ENCODE measurements at places on chromosomes 1 and 21.

GRCh38 chr1:30085811-30086770 lies 637.3 kb downstream of the MATN1 start:
- DNase-seq: no peak

- no peak for DNase-seq
Measured at GRCh38 chr1:13699510-13699909, 478 bp upstream of the PRDM2 start.

GRCh38 chr1:91830242-91831131 lies 55.5 kb downstream of the TGFBR3 start:
- DNase-seq: no peak

- DNase-seq: no peak
Measured at GRCh38 chr21:46357684-46358425, 33.9 kb downstream of the PCNT start.

- DNase-seq: no peak
Measured at GRCh38 chr1:48789903-48790302, 13.2 kb upstream of the BEND5 start.

DNA sequence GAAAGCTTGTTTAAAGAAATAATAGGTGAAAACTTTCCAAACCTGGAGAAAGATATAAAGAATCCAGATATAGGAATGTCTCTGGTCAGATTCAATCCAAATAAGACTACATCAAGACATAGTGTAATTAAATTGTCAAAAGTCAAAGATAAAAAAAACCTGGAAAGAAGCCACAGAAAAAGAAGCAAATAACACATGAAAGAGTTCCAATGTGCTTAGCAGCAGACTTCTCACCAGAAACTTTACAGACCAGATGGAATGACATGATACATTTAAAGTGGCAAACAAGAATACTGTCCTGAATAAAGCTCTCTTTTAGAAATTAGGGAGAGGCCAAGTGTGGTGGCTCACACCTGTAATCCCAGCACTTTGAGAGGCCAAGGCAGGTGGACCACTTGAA lies 1039.9 kb downstream of the KCNT2 start:
- no peak for DNase-seq

DNA sequence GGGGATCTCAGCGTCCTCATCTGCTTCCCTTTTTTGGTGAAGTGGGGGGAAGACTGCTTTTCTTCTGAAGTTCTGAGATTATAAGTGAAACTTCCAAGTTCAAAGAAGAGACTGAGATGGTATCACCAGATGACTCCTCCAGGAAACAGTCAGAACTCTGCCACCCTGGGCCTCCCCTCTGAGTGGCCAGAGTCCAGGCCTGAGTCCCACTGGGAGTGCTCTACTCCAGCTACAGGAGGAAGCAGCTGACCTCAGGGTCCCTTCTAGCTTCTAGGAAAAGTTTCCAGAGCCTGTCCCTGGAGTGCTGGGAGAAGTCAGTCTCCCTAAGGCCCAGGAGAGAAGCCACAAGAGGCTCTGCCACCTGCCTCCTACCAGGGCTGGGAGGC lies 104.7 kb downstream of the CASZ1 start:
- DNase-seq: no peak

DNA sequence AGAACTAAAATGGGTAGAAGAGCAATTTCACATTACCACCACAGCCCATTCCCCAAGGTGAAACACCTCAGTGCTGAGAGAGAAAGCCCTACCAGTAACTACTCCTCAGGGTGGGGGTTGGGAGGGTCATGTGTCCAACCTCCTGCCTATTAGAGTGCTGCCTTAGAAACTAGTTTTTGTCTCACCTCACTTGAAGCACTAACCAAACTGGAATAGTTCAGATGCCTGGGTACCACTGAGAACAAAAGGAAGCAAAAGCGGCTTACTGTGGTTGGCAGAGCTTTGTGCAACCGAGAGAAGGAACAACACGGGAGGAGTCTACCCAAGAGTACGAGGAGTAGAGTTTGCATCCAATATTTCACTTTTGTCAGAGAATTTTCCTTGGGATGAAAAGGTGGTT lies 1207.5 kb upstream of the ADGRL2 start:
- DNase-seq: no peak

DNA sequence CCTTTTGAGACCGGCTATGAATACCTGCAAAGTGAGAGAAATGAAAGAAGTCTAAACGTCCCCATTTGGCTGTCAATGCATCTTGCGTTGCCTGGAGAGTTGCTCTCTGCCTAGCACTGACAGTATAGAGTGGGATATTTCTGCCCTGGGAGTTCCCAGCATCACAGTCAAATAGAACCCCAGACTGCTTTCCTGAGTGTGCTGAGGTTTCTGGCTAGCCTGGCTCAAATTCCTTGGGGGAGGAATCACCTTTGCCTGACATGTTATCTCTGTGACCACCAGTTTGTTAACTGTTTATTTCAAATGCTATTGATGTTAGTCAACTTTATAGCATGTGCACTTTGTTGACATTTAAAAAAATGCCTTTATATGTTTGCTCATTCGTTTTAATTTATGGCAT lies 212.0 kb upstream of the FAM78B start:
- DNase-seq: no peak

GRCh38 chr1:119373465-119373864 lies 4.9 kb downstream of the HAO2 start:
- DNase-seq: no peak

GRCh38 chr21:34649400-34649799 lies 19.4 kb upstream of the CLIC6 start:
- DNase-seq: no peak

DNA sequence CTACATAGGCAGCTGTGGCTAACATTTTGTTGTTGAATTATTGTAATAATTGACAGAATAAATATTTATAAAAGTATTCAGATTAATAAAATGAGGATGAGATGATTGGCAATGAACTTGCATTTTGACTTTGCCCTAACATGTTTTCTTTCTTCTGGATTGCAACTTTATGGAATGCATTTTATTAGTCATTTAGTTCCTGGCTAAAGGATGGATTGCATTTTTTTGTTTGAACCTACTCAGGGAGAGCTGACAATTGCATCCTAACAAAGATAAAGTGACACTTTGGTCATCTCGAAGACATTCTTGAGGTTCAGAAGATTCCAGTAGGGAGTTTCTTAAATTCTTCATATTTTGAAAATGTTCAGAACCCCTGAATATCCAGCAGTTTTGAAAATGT lies 37.5 kb downstream of the PGM1 start:
- no peak for DNase-seq

DNA sequence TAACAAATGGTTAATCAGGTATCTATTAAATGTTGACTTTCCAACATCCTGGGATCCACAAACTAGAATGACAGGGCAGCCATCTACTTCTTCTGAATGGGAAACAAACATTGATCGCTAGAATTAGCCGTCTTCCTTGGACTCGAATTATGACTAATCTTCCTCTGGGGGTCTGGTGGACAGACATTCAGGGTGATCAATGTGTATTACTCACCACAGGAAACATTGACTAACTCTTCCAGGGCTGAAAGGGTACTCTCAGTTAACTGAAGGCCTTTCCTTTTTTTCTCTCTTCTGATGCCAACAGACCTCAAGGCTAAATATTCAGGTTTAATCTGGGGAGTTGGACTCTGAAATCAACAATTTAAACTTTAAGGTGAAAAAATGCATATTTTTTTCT lies 9.5 kb downstream of the NOL9 start:
- DNase-seq: no peak

- DNase-seq: no peak
Measured at GRCh38 chr1:180273066-180273465, 43.0 kb downstream of the LHX4 start.

DNA sequence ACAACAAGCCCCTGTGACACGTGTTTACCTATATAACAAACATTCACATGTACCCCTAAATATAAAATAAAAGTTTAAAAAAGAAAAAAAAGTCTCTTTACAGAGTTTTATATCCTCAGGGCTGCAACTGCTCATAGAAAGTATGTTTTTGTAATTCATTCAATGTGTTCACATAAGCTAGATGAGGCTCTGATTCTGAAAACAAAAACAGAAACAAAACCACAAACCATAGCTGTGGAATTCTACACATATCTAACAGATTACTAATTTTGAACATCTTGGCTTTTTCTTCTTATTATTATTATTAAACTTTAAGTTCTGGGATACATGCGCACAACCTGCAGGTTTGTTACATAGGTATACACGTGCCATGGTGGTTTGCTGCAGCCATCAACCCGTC lies 579.6 kb upstream of the ZRANB2 start:
- no peak for DNase-seq

GRCh38 chr1:197150336-197151005 lies 4.0 kb upstream of the ASPM start:
- no peak for DNase-seq

- no peak for DNase-seq
Measured at GRCh38 chr1:172935062-172935592, 115.6 kb downstream of the TNFSF18 start.

DNA sequence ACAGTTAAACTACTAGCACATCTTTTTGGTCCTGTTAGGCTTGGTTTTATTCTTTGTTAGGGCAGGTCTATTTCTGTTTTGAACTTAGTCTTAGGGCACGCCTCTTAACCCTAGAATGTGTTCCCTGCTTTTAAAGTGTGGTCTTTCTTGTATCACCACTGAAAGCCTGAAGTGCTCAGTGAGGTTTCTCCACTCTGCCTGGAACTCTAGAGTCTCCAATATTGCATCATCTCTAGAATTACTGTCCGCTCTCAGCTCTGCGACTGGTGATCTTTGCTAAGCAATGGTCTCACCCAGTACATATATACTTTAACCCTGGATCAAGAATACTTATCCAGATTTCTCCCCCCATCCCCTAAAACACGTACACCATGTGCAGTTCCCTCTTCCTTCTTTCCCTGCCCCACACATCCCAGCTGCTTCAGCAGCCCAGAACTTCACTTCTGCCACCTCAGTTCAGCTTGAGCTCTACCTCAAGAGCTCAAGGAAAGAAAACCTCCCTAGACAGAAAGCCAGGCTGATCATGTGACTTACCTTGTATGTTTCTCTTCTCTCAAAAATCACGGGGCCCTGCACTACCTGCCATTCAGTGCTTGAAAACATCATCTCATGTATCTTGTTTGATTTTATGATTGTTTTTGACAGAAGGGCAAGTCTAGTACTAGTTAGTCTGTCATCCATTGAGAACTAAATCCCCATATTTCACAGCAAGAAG lies 59.9 kb downstream of the TENT5C start:
- DNase-seq: no peak

DNA sequence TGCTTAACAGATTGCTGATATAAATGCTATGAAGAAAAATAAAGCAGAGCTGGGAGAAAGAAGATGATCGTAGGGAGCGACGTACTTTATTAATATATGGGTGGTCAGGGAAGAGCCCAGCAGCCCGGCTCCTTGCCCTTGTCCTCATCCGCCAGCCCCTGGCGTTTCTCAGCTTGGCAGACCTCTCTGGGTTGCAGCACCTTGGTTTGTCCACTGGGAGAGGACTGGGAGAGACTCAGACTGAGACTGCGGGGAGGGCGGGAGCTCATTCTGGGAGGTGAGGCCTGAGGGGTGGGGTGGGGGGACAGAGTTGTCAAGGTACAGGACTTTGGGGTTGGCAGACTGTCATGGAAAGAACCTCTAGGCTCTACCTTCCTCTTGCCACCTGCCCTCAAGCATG lies 3.3 kb upstream of the S100A3 start:
- no peak for DNase-seq

GRCh38 chr1:154348429-154349076 lies 23.2 kb downstream of the ATP8B2 start:
- no peak for DNase-seq

- DNase-seq: no peak
Measured at GRCh38 chr1:204498981-204499380, 4.4 kb upstream of the PIK3C2B start.

- DNase-seq: no peak
Measured at GRCh38 chr1:88117597-88117996, 566.5 kb upstream of the PKN2 start.
